ENCODE measurements at places on chromosomes 16 and 17.

GRCh38 chr16:56628486-56629350 is 3.1 kb downstream of the MT1E start:
- DNase-seq = no peak

GRCh38 chr16:14151256-14152030 is 80.3 kb downstream of the MRTFB start:
- no peak for DNase-seq

GRCh38 chr16:54240271-54241129 is 46.1 kb downstream of the IRX3 start:
- DNase-seq = no peak

DNA sequence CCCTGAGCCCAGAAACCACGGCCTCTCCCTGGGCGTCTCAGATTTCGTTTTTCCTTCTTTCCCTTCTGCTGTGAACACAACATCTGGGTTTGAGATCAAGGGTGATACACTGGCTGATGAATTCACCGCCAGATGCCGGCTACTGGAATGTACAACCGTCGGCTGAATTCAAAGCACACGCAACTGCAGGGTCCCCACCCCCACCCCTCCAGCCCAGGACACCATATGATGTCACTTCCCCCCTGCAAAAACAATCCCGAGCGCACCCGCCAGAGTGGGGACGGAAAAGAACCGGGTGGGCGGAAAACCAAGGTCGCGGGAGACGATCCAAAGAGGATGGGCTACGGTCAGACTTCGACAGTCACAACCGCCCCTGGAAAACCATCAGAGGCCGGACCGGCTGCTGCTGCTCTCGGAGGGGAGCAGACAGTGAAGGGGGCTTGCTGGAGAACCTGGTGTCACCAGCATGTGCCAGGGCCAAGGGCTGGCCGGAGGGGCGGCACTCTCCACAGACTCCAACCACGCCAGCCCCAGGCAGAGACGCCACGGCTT is 23.3 kb downstream of the CEP295NL start:
- DNase-seq = peak; percentile 56

DNA sequence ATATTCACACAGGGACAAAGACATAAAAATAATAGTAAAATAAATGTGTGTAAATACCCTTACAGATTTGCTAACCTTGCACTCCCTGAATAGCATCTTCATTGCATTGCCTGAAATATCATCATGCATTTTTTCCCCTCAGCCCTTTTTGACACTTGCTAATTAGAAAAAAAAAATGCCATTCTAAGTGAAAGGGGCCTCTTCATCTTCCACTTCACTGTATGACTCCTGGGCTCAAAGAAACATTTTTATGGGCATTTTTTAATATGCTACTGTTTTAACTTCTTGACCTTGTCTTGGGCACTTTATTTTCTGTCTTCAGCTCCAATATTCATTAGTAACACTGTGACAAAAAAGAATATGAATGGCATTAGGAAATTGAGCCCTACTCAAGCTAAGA is 1424.4 kb downstream of the CDH8 start:
- DNase-seq = no peak

All from head of caudate nucleus (tissue), 42 donors.